ENCODE measurements at places on chromosomes 13 and 19.

- no peaks in the 10 kb centered on the region for H3K4me1 ChIP-seq
- H3K27me3 ChIP-seq: no peaks in the 10 kb centered on the region
- no peak overlapping the region for H3K27ac ChIP-seq
- H3K4me3 ChIP-seq: no peak overlapping the region
- no peaks in the 10 kb centered on the region for H3K36me3 ChIP-seq
Observed at GRCh38 chr13:80989747-80990146, 648.8 kb upstream of the SPRY2 start.

GRCh38 chr19:37306383-37306963 is 64.4 kb upstream of the ZNF527 start:
- no peak overlapping the region for H3K27ac ChIP-seq
- H3K36me3 ChIP-seq: no peaks in the 10 kb centered on the region
- H3K4me3 ChIP-seq: no peak overlapping the region
- no peaks in the 10 kb centered on the region for H3K27me3 ChIP-seq
- H3K4me1 ChIP-seq: peaks cover 5% of the 10 kb centered on the region

- H3K36me3 ChIP-seq: no peaks in the 10 kb centered on the region
- ATAC-seq: no peak
- H3K4me1 ChIP-seq: no peaks in the 10 kb centered on the region
- H3K27me3 ChIP-seq: no peaks in the 10 kb centered on the region
Observed at GRCh38 chr13:97539651-97540610, 106.0 kb downstream of the RAP2A start.

DNA sequence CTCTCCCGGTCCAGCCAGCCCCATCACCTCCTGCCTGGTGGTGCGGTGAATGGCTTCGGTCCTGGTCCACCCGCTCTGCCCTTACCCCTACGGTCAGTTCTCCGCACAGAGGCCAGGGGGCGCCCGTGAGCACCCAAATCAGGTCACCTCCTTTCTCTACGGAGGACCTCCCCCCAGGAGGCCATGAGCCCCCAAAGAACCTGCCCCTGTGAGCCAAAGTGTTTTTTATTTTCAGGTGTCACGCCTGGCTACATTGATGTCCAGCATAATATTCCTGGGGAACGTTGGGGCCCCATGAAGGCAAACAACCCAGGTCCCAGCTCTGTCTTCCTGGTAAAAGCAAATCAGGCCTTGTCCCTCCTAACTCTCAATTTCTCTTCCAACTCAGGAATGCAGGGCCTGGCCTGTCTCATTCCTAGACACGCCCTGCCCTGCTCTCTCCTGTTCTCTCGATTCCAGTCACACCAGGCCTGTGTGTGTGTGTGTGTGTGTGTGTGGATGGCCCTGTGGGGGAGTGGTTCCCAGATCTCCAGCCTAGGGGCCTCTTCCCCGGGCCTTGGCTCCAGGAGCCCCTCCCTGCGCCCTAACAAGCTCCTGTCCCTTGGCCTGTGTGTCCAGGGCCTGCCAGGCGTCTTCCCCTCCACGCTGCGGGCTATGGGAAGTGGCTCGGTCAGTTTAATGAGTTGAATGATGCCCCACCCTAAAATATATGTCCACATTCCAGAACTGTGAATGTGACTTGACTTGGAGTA is 9.7 kb upstream of the GIPC1 start:
- peaks cover 6% of the 10 kb centered on the region for H3K4me1 ChIP-seq
- peak; percentile 74 for ATAC-seq
- no peak overlapping the region for H3K27ac ChIP-seq

- no peak overlapping the region for H3K27ac ChIP-seq
- no peak for ATAC-seq
- H3K27me3 ChIP-seq: no peaks in the 10 kb centered on the region
- peaks cover 43% of the 10 kb centered on the region for H3K4me1 ChIP-seq
- H3K4me3 ChIP-seq: no peak overlapping the region
Observed at GRCh38 chr13:51814071-51814470, 10.1 kb upstream of the DHRS12 start.

DNA sequence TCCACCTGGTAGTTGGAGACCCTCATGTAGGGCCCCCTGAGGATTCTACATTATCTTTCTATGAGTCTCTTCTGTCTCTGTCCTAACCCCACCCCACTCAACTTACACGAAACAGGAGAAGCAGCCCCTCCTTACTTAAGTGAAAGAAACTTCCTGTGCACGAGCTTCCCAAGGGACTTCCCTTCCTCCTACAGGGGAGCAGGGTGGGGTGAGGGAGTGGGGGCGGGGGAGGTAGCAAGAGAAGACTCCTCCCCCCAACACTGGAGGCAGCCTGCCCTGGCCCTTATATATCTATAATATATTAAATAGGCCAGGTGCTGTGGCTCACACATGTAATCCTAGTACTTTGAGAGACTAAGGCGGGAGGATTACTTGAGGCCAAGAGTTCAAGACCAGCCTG is 5.5 kb upstream of the PDE4C start:
- peaks cover 45% of the 10 kb centered on the region for H3K4me1 ChIP-seq
- H3K36me3 ChIP-seq: no peaks in the 10 kb centered on the region
- peak; percentile 28 for ATAC-seq
- H3K27me3 ChIP-seq: peaks cover 86% of the 10 kb centered on the region
- no peak overlapping the region for H3K27ac ChIP-seq

- H3K4me1 ChIP-seq: peaks cover 49% of the 10 kb centered on the region
- H3K4me3 ChIP-seq: peak overlapping the region; percentile 13
- peak; percentile 55 for ATAC-seq
- H3K36me3 ChIP-seq: peaks cover 9% of the 10 kb centered on the region
Observed at GRCh38 chr13:114115191-114115671, 17.2 kb downstream of the RASA3 start.

- H3K36me3 ChIP-seq: no peaks in the 10 kb centered on the region
- peaks cover 19% of the 10 kb centered on the region for H3K27me3 ChIP-seq
- ATAC-seq: peak; percentile 41
Observed at GRCh38 chr13:45683701-45684100, 18.4 kb upstream of the CBY2 start.

- H3K27me3 ChIP-seq: peaks cover 28% of the 10 kb centered on the region
- no peak overlapping the region for H3K4me3 ChIP-seq
Observed at GRCh38 chr19:51164215-51164614, 22.1 kb downstream of the SIGLEC7 start.

- H3K27me3 ChIP-seq: no peaks in the 10 kb centered on the region
- H3K36me3 ChIP-seq: peaks cover 49% of the 10 kb centered on the region
- ATAC-seq: no peak
- H3K27ac ChIP-seq: peak overlapping the region; percentile 38
- peaks cover 54% of the 10 kb centered on the region for H3K4me1 ChIP-seq
Observed at GRCh38 chr19:46611776-46612175, 10.6 kb downstream of the CALM3 start.

- H3K36me3 ChIP-seq: peaks cover 20% of the 10 kb centered on the region
- ATAC-seq: no peak
- no peaks in the 10 kb centered on the region for H3K27me3 ChIP-seq
- no peak overlapping the region for H3K4me3 ChIP-seq
- H3K4me1 ChIP-seq: peaks cover 22% of the 10 kb centered on the region
- no peak overlapping the region for H3K27ac ChIP-seq
Observed at GRCh38 chr13:79404985-79405384, 1.1 kb downstream of the RBM26 start.

- no peak overlapping the region for H3K27ac ChIP-seq
- no peak overlapping the region for H3K4me3 ChIP-seq
- peak; percentile 69 for ATAC-seq
Observed at GRCh38 chr19:57443121-57443696, 8.1 kb downstream of the ZNF749 start.
